ENCODE measurements at places on chromosomes 7 and 10. TPM values are rescaled to one million over a fixed set of nuclear protein-coding genes. Genes with fewer than 3 reads are reported as not detected.

GRCh38 chr7:12941512-12941911 is 254.1 kb downstream of the ARL4A start:
- no peak for DNase-seq
- no peaks in the 10 kb centered on the region for H3K27me3 ChIP-seq
- no peaks in the 10 kb centered on the region for H3K36me3 ChIP-seq
- no peak overlapping the region for H3K27ac ChIP-seq

GRCh38 chr7:74430961-74431466 is 22.7 kb upstream of the GTF2IRD1 start:
- no peak for DNase-seq
- H3K27me3 ChIP-seq: no peaks in the 10 kb centered on the region
- H3K27ac ChIP-seq: no peak overlapping the region
- H3K4me3 ChIP-seq: no peak overlapping the region

DNA sequence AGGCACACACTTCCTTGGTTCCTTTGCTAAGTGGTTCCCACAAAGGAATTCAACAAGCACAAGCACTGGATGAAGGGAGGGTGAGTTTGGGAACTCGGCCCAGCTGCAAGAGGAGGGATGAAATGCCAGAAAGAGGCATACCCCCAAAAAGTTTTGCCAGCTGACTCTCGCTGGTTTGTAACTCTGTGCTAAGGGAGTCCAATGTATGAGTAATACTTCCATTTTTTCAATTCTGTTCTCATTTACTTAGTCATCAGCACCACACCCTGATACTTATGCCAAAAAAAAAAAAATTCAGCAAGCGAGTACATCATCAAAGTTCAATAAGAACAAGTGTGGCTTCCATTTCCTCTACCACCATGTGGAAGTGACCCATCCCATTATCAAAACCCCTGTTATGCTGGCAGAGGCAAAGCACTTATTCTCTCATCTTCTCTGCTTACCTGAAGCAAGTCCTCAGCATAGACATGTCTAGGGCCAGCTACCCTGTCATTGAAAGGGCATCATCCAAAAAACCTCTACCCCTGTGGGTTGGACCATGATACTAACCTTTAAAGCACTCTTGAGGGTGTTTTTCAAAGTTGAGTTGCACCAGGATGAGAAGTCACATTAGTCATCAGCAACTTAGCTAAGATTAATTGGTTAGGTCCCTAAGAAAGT is 6.9 kb upstream of the HYCC1 start:
- no peak overlapping the region for H3K4me3 ChIP-seq
- H3K27ac ChIP-seq: peak overlapping the region; percentile 79
- H3K4me1 ChIP-seq: peaks cover 15% of the 10 kb centered on the region
- DNase-seq: peak; percentile 88

Gene CYP3A7
- not detected for total RNA-seq

GRCh38 chr7:121395494-121395960 is 581 bp downstream of the FAM3C start:
- no peaks in the 10 kb centered on the region for H3K27me3 ChIP-seq
- peak overlapping the region; percentile 68 for H3K27ac ChIP-seq
- no peaks in the 10 kb centered on the region for H3K4me1 ChIP-seq
- peaks cover 3% of the 10 kb centered on the region for H3K36me3 ChIP-seq
- peak overlapping the region; percentile 83 for H3K4me3 ChIP-seq
- DNase-seq: peak; percentile 13

DNA sequence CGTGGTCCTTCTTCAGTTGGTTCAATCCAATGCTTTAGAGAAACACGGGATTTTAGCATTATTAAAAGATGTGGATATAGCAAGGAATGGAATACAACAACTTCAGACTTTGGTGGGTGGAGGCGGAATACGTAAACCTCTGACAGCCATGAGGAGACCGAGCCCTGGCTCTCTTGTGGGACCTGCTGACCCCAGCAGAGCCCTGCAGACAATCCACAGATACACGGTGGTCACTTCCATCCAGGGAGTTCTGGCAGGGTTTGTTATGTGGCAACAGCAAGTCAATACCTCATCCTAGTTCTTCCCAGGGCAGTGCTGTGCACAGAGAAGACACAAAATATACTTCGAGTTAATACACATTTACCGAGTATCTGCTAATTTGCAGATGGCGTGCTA is 118.5 kb upstream of the DIP2C start:
- peaks cover 5% of the 10 kb centered on the region for H3K4me1 ChIP-seq
- H3K27me3 ChIP-seq: no peaks in the 10 kb centered on the region
- H3K36me3 ChIP-seq: peaks cover 40% of the 10 kb centered on the region
- no peak overlapping the region for H3K4me3 ChIP-seq

- no peaks in the 10 kb centered on the region for H3K4me1 ChIP-seq
- H3K36me3 ChIP-seq: no peaks in the 10 kb centered on the region
- no peak for DNase-seq
- H3K27me3 ChIP-seq: no peaks in the 10 kb centered on the region
- H3K27ac ChIP-seq: no peak overlapping the region
Measured at GRCh38 chr10:20993830-20994527, 96.9 kb upstream of the NEBL start.

Gene ZNF804B
- not detected for total RNA-seq

GRCh38 chr10:33817605-33818004 is 483.1 kb upstream of the NRP1 start:
- H3K4me3 ChIP-seq: no peak overlapping the region
- H3K27ac ChIP-seq: no peak overlapping the region
- H3K27me3 ChIP-seq: peaks cover 2% of the 10 kb centered on the region
- no peak for DNase-seq

- H3K27me3 ChIP-seq: no peaks in the 10 kb centered on the region
- no peak for DNase-seq
- no peaks in the 10 kb centered on the region for H3K4me1 ChIP-seq
- H3K27ac ChIP-seq: no peak overlapping the region
- H3K36me3 ChIP-seq: 0 out of 2 replicates have a peak, but pooled peaks cover 1% of the 10 kb centered on the region
Measured at GRCh38 chr7:2164646-2165045, 68.1 kb downstream of the MAD1L1 start.

Gene MEOX2
- total RNA-seq: under 0.01 TPM

Gene LRMDA
- not detected for total RNA-seq

Gene SLC13A1
- total RNA-seq: not detected

DNA sequence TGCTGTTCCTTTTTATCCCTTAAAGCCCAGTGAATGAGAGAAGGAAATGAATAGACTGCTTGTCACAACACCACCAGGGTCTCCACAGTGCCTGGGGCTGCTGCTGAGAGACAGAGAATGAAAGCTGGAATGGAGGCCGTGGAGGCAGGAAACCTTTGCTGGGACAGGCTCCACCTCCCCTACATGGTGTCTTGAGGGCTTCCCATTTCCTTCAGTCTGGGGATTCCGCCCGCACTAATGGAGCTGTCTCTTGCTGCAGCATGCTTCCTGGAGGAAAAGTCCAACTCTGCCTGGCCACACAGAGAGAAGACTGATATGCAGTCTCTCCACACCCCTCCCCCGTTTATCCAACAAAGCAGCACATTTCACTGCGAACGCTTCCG is 54.5 kb downstream of the LRRC4 start:
- DNase-seq: no peak
- no peaks in the 10 kb centered on the region for H3K27me3 ChIP-seq
- no peak overlapping the region for H3K4me3 ChIP-seq
- no peaks in the 10 kb centered on the region for H3K4me1 ChIP-seq
- H3K27ac ChIP-seq: no peak overlapping the region

DNA sequence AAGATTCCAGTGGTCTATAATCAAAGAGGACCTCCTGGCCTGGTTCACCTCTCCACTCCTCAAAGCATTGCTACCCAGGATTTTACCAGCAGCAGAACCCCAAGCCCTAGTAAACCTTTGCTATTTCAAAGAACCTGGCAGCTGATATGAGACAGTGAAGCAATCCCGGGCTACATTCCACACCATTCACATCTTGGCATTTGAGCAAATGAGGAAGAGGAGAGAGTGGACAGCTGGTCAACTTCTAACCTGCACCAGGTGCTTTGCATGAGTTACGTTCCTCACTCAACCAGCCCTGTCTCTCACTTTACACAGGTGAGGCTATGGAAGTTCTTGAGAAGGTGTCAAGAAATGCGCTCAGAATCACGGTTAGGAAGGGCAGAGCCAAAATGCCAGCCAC is 1.1 kb downstream of the CCDC3 start:
- H3K4me1 ChIP-seq: no peaks in the 10 kb centered on the region
- H3K27me3 ChIP-seq: peaks cover 17% of the 10 kb centered on the region
- H3K27ac ChIP-seq: no peak overlapping the region
- H3K36me3 ChIP-seq: no peaks in the 10 kb centered on the region
- no peak for DNase-seq

DNA sequence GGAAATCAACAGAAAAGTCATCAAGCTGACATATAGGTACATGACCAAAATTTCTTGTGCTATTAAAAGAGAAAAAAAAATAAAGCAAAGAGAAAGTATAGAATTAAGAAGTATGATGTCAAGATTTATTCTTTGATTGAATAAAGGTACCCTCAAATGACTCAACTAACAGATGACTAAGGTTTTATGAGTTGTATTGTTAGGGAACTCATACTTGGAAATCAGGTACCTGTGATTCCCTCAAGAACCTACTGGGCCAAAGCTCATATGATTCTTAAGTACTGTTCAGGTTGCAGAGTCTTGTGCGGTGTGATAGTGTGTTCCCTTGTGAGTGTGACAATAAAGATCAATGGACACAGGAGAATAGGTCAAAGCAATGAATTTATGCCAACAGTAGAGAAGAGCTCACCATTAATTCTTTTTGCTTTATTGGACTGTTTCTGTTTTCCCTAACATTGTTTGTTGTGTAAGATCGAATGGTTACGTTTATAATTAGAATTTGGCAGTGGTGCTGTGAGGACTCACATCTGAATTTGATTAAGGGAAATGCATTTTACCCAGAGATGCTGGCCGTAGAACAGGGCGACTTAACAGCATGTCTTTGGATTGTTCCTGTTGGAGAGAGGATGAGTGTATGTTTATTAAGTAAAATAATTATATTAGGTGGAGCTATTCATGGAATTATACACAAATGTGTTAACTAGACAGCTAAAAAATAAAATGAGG is 293.2 kb upstream of the SEMA3D start:
- peak; percentile 23 for DNase-seq
- H3K4me3 ChIP-seq: no peak overlapping the region
- H3K4me1 ChIP-seq: no peaks in the 10 kb centered on the region

Gene CHN2
- total RNA-seq: not detected

DNA sequence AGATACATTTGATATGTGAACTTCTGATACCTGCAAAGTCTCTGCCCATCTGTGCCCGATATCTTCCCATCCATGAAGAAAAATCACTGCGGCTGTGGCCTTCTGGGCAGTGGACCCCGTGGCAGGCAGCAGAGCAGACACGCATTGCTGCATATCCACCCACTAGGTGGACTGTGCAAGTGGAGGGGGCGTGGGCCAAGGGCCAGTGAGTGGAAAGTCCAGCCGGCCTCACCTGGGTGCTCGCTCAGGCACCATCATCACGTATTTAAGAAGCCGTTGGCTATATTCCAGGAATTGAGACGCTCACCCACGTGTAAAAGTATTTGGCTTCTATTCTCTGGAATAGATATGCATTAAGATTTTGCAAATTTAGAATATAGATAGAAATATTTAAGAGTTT is 30.8 kb upstream of the SLC13A1 start:
- no peaks in the 10 kb centered on the region for H3K36me3 ChIP-seq
- H3K4me1 ChIP-seq: no peaks in the 10 kb centered on the region
- DNase-seq: no peak
- no peak overlapping the region for H3K27ac ChIP-seq
- H3K27me3 ChIP-seq: no peaks in the 10 kb centered on the region
- no peak overlapping the region for H3K4me3 ChIP-seq

DNA sequence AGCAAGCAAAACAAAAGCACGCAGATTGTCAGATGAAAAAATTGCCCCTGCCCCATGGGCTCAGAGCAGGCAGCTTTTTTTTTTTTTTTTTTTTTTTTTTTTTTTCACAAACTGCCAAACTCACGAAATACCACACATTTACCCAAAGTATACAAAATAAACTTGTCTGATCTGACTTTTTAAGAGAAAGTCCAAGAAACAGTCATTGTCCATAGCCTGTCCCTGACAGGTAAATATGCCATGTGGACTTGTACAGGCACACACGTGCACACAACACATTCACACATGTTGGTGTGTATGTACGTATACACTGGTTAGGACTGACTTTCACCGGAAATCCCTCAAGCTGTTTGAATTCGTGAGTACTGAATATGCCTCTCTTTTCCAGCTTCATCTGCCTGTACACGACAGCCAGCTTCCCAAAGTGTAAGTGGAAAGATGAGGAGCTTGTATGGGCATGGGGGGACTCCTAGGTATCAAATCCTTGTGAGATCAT is 929 bp upstream of the HGF start:
- no peak overlapping the region for H3K4me3 ChIP-seq
- no peaks in the 10 kb centered on the region for H3K27me3 ChIP-seq
- peaks cover 6% of the 10 kb centered on the region for H3K4me1 ChIP-seq
- H3K27ac ChIP-seq: peak overlapping the region; percentile 53
- no peak for DNase-seq

GRCh38 chr7:73994023-73994422 is 34.0 kb upstream of the ELN start:
- H3K36me3 ChIP-seq: no peaks in the 10 kb centered on the region
- H3K27ac ChIP-seq: no peak overlapping the region
- no peak overlapping the region for H3K4me3 ChIP-seq
- DNase-seq: no peak

Gene DRGX
- not detected for total RNA-seq

Gene PSTK
- 4.1 TPM for total RNA-seq

DNA sequence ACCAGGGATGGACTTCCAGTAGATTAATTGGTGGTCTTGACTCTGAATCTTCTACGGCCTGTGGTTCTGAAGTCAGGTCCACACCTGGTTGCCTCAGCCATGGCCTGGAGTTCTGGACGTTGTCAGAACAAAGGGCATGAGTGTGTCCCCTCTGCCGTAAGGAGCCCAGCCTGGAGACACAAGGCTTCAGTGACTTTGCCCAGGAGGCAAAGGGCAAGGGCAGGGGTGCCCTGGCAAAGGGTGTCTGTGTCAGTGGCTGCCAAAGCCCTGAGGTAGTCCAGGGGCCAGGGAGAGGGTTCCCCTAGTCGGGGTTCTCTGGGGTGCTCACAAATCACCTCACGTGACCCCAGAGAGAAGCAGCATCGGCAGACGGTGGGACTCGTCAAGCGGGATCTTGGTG is 273.2 kb upstream of the ZNF32 start:
- no peak for DNase-seq
- no peak overlapping the region for H3K4me3 ChIP-seq
- no peak overlapping the region for H3K27ac ChIP-seq
- H3K27me3 ChIP-seq: no peaks in the 10 kb centered on the region

DNA sequence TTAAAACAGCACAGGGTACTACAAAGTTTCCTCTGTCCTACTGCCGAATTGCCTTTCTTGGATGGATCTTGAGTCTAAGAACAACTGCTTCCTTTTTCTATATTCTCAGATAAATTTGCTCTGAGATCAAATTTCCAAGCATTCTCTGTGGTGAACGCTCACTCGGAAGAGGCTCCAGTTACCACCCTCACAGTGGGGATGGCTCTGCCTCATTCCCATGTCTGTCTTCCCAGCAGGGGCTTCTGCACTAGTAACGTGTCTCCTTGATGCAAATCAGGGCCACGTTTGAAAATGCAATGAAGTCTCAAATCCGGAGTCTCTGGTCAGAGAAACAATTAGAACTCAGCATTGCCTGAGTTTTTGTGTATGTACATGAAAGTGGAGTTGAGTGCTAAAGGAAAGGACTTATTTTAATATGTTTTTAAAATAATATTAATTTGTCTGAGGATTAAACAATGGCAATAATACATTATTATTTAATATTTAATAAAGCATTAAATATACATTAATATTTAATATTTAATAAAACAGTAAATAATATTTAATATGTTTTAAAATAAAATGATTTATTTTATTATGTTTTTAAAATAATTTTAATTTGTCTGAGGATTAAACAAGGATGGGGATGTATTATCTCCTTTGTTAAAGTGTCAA is 61.8 kb downstream of the INHBA start:
- peak; percentile 23 for DNase-seq
- no peaks in the 10 kb centered on the region for H3K27me3 ChIP-seq
- H3K4me3 ChIP-seq: no peak overlapping the region
- H3K4me1 ChIP-seq: no peaks in the 10 kb centered on the region
- no peak overlapping the region for H3K27ac ChIP-seq

Gene UNCX
- not detected for total RNA-seq

Gene NXPH1
- total RNA-seq: not detected
